Activated CD4-positive, alpha-beta T cell treated with anti-CD3 and anti-CD28 coated beads for 36 hours (primary cell): ENCODE measurements at places on chromosomes 11 and 22. TPM values are rescaled to one million over a fixed set of nuclear protein-coding genes. Genes with fewer than 3 reads are reported as not detected.

GRCh38 chr11:116225236-116225635, 547.6 kb downstream of the BUD13 start:
- no peak overlapping the region for H3K27ac ChIP-seq
- no peak overlapping the region for H3K4me3 ChIP-seq
- DNase-seq = no peak
- H3K27me3 ChIP-seq = peaks cover 6% of the 10 kb centered on the region
- H3K4me1 ChIP-seq = no peaks in the 10 kb centered on the region
- H3K36me3 ChIP-seq = no peaks in the 10 kb centered on the region

GRCh38 chr11:86596861-86597586, 75.4 kb downstream of the ME3 start:
- H3K4me3 ChIP-seq = no peak overlapping the region
- no peak overlapping the region for H3K27ac ChIP-seq
- peaks cover 19% of the 10 kb centered on the region for H3K36me3 ChIP-seq
- peaks cover 1% of the 10 kb centered on the region for H3K27me3 ChIP-seq
- no peak for DNase-seq
- peaks cover 43% of the 10 kb centered on the region for H3K4me1 ChIP-seq

- peaks cover 8% of the 10 kb centered on the region for H3K4me1 ChIP-seq
- H3K36me3 ChIP-seq = peaks cover 30% of the 10 kb centered on the region
- no peak overlapping the region for H3K4me3 ChIP-seq
- no peak overlapping the region for H3K27ac ChIP-seq
- no peaks in the 10 kb centered on the region for H3K27me3 ChIP-seq
Observed at GRCh38 chr22:45775569-45776312, 104.1 kb downstream of the ATXN10 start.

GRCh38 chr11:12706545-12707499, 32.6 kb downstream of the TEAD1 start:
- no peak overlapping the region for H3K27ac ChIP-seq
- peaks cover 57% of the 10 kb centered on the region for H3K27me3 ChIP-seq
- no peaks in the 10 kb centered on the region for H3K36me3 ChIP-seq
- no peak for DNase-seq
- no peaks in the 10 kb centered on the region for H3K4me1 ChIP-seq

DNA sequence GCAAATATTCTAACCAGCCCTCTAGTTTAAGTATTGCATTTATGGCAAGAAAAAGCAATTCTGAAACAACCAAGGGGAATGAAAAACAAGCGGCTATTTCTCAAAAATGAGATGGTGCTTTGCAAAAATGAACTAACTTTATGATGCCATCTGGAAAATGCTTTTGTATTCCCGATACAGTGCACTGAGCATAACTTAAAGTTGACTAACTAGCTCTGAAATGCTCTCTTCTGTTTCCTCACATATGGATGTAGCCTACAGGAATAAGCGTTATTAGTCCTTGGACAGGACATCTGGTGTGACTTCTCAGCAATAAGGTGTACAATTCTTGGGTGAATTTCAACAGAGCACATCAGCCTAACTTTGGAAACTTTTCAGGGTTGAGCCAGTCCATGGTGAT, 228.2 kb upstream of the DDI1 start:
- H3K27me3 ChIP-seq = peaks cover 3% of the 10 kb centered on the region
- no peak overlapping the region for H3K27ac ChIP-seq
- H3K4me3 ChIP-seq = no peak overlapping the region
- no peak for DNase-seq
- H3K36me3 ChIP-seq = no peaks in the 10 kb centered on the region
- no peaks in the 10 kb centered on the region for H3K4me1 ChIP-seq

DNA sequence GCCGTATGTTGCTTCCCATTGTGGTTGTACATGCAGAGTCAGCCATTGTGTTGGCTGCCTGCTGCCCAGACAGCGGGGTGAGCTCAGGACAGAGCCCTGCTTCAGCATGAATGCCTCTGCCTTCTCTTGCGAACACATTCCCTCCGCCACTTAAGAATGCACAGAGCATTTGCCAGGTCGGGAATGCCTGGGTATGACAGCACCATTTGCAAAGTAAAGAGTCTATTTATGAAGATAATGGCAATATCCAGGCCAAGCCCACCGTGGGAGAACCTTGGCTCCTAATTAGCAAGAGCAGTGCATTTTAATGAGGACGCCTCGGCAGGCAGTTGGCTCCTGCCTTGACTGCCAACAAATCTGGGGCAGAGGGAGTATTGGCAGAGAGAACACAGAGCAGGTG, 62.5 kb upstream of the SORL1 start:
- no peak overlapping the region for H3K27ac ChIP-seq
- no peak overlapping the region for H3K4me3 ChIP-seq
- no peaks in the 10 kb centered on the region for H3K36me3 ChIP-seq
- no peak for DNase-seq
- peaks cover 11% of the 10 kb centered on the region for H3K4me1 ChIP-seq
- no peaks in the 10 kb centered on the region for H3K27me3 ChIP-seq

DNA sequence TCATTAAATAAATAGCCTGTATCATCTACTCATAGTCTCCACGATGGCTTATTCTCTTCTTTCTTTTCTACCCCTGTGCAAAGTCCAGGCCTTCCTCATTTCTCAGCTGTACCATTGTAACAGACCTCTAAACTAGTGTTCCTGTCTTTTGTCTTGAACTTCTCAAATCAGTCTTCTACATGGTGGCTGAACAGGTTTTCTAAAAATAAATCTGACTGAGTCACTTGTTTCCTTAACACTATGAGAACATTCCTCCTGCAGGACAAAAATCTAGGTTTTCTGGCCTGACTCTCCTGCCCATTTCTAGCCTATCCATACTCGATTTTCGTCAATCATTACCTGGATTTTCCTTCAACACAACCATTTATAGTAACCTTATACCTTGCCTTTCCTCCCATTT, 1080.8 kb upstream of the TENM4 start:
- H3K4me3 ChIP-seq = no peak overlapping the region
- no peak for DNase-seq
- H3K27ac ChIP-seq = no peak overlapping the region
- no peaks in the 10 kb centered on the region for H3K27me3 ChIP-seq
- H3K4me1 ChIP-seq = no peaks in the 10 kb centered on the region

GRCh38 chr11:101456812-101457211, 127.0 kb downstream of the TRPC6 start:
- no peak for DNase-seq
- no peaks in the 10 kb centered on the region for H3K27me3 ChIP-seq
- H3K4me3 ChIP-seq = no peak overlapping the region
- H3K27ac ChIP-seq = no peak overlapping the region
- H3K4me1 ChIP-seq = no peaks in the 10 kb centered on the region

DNA sequence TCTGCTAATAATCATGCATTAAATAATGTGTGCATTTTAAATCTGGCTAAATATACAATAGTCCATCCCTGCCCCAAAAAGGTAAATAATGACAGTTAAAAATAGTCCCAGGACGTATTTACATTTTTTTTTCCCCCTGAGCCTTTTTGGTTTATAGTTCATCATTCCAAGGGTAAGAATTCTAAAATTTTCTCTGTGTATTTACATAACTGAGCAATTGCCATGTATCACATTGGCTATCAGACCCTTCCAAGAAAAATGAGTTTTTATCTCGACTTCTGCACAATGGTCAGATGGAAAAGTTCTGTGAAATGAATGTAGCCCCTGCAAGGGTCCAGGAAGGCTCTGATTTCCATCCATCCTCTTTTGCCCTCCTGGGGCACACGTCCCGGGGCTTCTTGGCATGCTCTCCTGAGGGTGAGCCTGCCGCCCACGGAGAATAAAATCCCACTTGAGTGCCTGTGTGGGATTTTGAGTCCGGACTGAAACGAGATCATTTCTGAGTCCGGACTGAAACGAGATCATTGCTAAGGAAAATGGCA, 94.1 kb upstream of the ANO1 start:
- peaks cover 43% of the 10 kb centered on the region for H3K27me3 ChIP-seq
- H3K4me3 ChIP-seq = no peak overlapping the region
- H3K27ac ChIP-seq = no peak overlapping the region
- no peaks in the 10 kb centered on the region for H3K4me1 ChIP-seq
- H3K36me3 ChIP-seq = no peaks in the 10 kb centered on the region

DNA sequence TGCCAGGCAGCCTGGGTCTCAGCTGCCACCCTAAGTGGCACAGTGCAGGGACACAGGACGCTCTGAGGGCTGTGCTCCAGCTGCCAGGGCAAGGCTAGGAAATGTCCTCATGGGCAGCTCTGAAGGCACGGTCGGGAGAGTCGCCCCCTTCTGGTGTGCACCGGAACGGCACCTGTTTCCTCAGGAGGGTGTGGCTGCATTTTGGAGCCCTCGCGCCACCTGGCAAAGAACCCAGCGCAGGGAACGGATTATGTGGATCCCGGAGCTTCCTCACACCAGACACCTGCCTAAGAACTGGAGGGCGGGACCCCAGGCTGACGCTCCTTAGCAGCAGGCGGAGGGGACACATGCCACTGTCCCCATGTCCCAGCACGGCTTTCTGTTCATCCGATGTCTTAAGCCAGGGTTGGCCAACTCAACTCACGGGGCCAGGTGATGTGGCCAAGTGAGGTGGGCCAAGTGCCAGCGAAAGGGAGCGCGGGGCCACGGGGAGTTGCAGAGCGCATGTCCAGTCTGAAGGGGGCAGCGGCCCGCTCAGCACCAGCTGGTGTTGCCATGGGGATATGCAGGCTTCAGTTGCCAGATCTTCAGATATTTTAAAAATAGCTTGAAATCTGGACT, 5.1 kb upstream of the SLC22A8 start:
- H3K36me3 ChIP-seq = no peaks in the 10 kb centered on the region
- H3K27me3 ChIP-seq = peaks cover 10% of the 10 kb centered on the region
- H3K4me3 ChIP-seq = no peak overlapping the region
- peak; percentile 70 for DNase-seq
- H3K4me1 ChIP-seq = peaks cover 4% of the 10 kb centered on the region

The ZP1 gene
- total RNA-seq = not detected

The PAX6 gene
- total RNA-seq = 0.07 TPM

The DEFB131B gene
- not detected for total RNA-seq
